ENCODE measurements at places on chromosomes 7 and 10. TPM values are rescaled to one million over a fixed set of nuclear protein-coding genes. Genes with fewer than 3 reads are reported as not detected.

Gene H2BK1
- total RNA-seq: 6.9 TPM

Gene ADRA2A
- not detected for total RNA-seq

Gene PWWP2B
- 9.4 TPM for total RNA-seq

Gene NUTM2D
- 4.9 TPM for total RNA-seq

Gene NPTX2
- not detected for total RNA-seq

Gene ATG9B
- 29.3 TPM for total RNA-seq

Gene COL1A2
- not detected for total RNA-seq

Gene ZWINT
- total RNA-seq: 2.2 TPM

Gene VDAC2
- 79.0 TPM for total RNA-seq

Gene ATP6V0A4
- not detected for total RNA-seq

Gene SEPHS1
- total RNA-seq: 27.2 TPM

Gene LRGUK
- 0.55 TPM for total RNA-seq

Gene CC2D2B
- total RNA-seq: not detected

Gene TRIM50
- not detected for total RNA-seq

Gene FZD8
- 1.2 TPM for total RNA-seq

GRCh38 chr10:108521827-108522492 lies 1357.5 kb upstream of the SORCS1 start:
- H3K4me3 ChIP-seq: no peak overlapping the region
- no peaks in the 10 kb centered on the region for H3K4me1 ChIP-seq
- H3K27ac ChIP-seq: no peak overlapping the region
- DNase-seq: no peak

GRCh38 chr7:32892521-32893206 lies 1.1 kb upstream of the KBTBD2 start:
- H3K27ac ChIP-seq: peak overlapping the region; percentile 99

GRCh38 chr10:55747244-55747643 lies 613.8 kb downstream of the ZWINT start:
- H3K4me3 ChIP-seq: no peak overlapping the region
- H3K36me3 ChIP-seq: no peaks in the 10 kb centered on the region
- no peak overlapping the region for H3K27ac ChIP-seq
- H3K27me3 ChIP-seq: no peaks in the 10 kb centered on the region

DNA sequence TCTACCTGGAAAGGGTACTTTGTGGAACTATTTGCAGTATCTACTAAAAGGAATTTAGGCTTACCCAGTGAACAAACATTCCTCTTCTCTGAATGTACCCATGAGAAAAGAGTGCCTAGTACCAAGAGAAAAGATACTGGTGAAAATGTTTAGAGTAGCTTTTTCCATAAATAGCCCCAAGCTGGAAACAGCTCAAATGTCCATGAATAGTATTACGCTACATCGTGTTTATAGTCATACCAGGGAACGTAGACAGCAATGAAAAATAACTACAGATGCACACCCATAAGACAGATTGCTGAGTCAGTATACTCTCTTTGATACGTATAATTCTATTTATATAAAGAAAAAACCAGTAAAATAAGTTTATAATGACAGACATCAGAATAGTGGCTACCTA lies 285.9 kb downstream of the KLF6 start:
- no peak overlapping the region for H3K27ac ChIP-seq
- H3K27me3 ChIP-seq: no peaks in the 10 kb centered on the region
- DNase-seq: no peak
- H3K36me3 ChIP-seq: no peaks in the 10 kb centered on the region
- H3K4me1 ChIP-seq: no peaks in the 10 kb centered on the region
- no peak overlapping the region for H3K4me3 ChIP-seq

- no peaks in the 10 kb centered on the region for H3K4me1 ChIP-seq
- H3K27ac ChIP-seq: no peak overlapping the region
- H3K36me3 ChIP-seq: no peaks in the 10 kb centered on the region
- H3K4me3 ChIP-seq: no peak overlapping the region
- H3K27me3 ChIP-seq: no peaks in the 10 kb centered on the region
- no peak for DNase-seq
Measured at GRCh38 chr10:25078658-25079431, 62.4 kb downstream of the THNSL1 start.

- no peaks in the 10 kb centered on the region for H3K36me3 ChIP-seq
- H3K27ac ChIP-seq: no peak overlapping the region
- no peaks in the 10 kb centered on the region for H3K4me1 ChIP-seq
- no peak for DNase-seq
- no peak overlapping the region for H3K4me3 ChIP-seq
Measured at GRCh38 chr7:7519528-7519927, 16.1 kb downstream of the COL28A1 start.

DNA sequence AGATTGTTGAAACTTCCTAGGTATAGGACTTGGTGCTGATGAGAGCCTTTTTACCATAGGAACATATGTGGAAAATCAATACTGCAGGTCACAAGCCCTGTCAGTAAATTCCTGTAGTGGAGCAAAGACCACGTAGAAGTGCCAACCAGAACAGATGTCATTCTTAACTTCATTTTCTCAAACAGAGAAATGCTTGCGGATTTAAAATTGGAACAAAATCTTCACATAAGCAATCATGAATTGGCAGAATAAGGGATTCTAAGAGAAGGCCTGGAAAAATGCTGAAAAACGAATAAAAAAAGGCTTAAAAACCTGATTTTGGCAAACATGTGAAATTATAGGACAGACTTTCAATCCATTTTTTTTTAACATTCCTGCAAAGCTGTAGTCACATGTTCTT lies 80.8 kb upstream of the SMIM30 start:
- H3K4me3 ChIP-seq: no peak overlapping the region
- H3K4me1 ChIP-seq: no peaks in the 10 kb centered on the region
- no peak for DNase-seq
- H3K27ac ChIP-seq: no peak overlapping the region
- H3K27me3 ChIP-seq: no peaks in the 10 kb centered on the region

GRCh38 chr10:79188154-79188965 lies 119.6 kb downstream of the ZMIZ1 start:
- H3K27me3 ChIP-seq: no peaks in the 10 kb centered on the region
- no peaks in the 10 kb centered on the region for H3K4me1 ChIP-seq
- no peak overlapping the region for H3K27ac ChIP-seq
- no peak for DNase-seq
- H3K36me3 ChIP-seq: no peaks in the 10 kb centered on the region
- H3K4me3 ChIP-seq: no peak overlapping the region

DNA sequence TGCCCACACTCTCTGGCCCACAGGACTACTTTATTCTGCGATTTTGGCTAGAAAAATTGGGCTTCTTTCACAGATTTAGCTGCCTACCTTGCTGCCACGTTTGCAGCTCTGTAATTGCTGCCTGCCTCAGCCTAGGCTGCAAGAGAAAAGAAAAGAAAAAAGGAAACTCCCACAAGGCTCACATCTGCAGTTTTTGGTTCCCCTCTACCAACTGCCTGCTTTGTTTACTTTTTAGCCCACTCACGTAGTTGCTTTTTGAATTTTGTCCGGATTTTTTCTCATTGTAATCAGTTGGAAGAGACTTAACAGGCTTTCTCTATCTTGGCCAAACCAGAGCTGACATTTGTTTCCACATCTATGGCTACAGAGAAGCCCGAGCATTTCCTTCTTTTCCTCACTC lies 24.3 kb downstream of the SUN3 start:
- no peak for DNase-seq
- H3K27me3 ChIP-seq: no peaks in the 10 kb centered on the region
- H3K4me3 ChIP-seq: no peak overlapping the region

DNA sequence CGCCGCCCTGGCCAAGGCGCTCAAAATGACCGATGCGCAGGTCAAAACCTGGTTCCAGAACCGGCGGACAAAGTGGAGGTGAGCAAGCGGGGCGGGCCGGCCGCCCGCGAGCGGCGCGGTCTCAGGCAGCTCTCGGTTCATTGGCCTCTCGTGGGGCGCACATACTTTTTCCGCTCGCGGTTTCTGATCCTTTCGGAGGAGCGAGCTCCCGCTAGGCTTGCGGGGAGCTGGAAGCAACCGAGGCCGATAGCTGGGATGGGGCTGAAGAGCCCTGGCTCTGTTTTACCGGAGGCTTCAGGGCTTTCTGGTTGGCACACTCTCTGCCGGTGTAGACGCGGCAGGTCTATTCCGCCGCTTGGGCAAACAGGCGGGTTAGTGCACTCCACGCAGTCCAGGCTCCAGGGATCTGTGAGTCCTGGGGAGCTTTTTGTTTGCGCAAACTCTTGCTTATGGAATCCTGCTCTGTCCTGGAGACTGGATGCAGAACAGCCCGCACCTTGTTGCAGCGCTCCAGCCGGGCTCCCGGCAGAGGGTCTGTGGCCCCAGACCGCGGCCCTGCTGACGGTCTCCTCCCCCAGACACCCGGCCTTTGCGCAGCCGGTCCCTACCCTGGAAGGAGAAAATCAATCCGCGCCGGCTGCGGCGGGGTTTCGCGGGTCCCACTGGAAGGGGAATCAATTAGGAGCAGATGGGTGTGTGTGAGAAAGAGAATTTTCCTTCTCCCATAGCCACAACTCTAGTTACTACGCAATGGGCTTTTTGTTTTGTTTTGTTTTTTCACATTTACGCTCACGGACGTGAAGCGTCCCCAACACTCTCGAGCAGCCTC lies 3.4 kb downstream of the TLX1 start:
- H3K27me3 ChIP-seq: peaks cover 57% of the 10 kb centered on the region
- H3K27ac ChIP-seq: no peak overlapping the region
- no peak overlapping the region for H3K4me3 ChIP-seq
- peaks cover 39% of the 10 kb centered on the region for H3K4me1 ChIP-seq

DNA sequence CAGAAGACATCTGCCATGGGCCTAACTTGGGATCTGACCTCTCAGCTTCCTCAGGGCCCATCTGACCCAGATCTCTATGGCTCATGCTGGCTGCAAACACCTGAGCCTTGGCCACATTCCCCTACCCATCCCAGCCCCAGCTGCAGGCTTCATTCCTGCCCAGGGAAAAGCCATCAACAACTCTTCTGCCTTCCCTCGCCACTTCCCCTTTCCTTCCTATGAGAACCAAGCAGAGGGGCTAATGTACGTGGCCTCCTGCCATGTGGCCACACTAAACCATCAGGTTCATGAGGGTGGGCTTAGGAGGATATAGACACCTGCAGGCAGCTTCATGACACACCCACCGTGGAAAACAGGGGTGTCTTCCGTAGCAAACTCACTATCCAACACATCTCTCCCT lies 312.2 kb downstream of the GALNT17 start:
- no peak for DNase-seq
- no peaks in the 10 kb centered on the region for H3K4me1 ChIP-seq
- H3K27ac ChIP-seq: no peak overlapping the region
- no peak overlapping the region for H3K4me3 ChIP-seq
- H3K36me3 ChIP-seq: no peaks in the 10 kb centered on the region

GRCh38 chr10:101536800-101537199 lies 51.3 kb downstream of the POLL start:
- H3K4me1 ChIP-seq: no peaks in the 10 kb centered on the region
- DNase-seq: peak; percentile 19
- no peak overlapping the region for H3K27ac ChIP-seq
- H3K36me3 ChIP-seq: peaks cover 5% of the 10 kb centered on the region

- DNase-seq: no peak
- peaks cover 7% of the 10 kb centered on the region for H3K27me3 ChIP-seq
Measured at GRCh38 chr10:121597504-121598262, 561 bp downstream of the FGFR2 start.

GRCh38 chr10:21985541-21985940 lies 18.0 kb downstream of the DNAJC1 start:
- no peaks in the 10 kb centered on the region for H3K36me3 ChIP-seq
- no peak for DNase-seq
- H3K27me3 ChIP-seq: no peaks in the 10 kb centered on the region
- H3K4me3 ChIP-seq: no peak overlapping the region
- H3K4me1 ChIP-seq: peaks cover 5% of the 10 kb centered on the region

- H3K4me3 ChIP-seq: no peak overlapping the region
- DNase-seq: peak; percentile 21
- H3K27ac ChIP-seq: no peak overlapping the region
- H3K36me3 ChIP-seq: no peaks in the 10 kb centered on the region
- no peaks in the 10 kb centered on the region for H3K4me1 ChIP-seq
- no peaks in the 10 kb centered on the region for H3K27me3 ChIP-seq
Measured at GRCh38 chr7:112495810-112496462, 15.1 kb downstream of the LSMEM1 start.

DNA sequence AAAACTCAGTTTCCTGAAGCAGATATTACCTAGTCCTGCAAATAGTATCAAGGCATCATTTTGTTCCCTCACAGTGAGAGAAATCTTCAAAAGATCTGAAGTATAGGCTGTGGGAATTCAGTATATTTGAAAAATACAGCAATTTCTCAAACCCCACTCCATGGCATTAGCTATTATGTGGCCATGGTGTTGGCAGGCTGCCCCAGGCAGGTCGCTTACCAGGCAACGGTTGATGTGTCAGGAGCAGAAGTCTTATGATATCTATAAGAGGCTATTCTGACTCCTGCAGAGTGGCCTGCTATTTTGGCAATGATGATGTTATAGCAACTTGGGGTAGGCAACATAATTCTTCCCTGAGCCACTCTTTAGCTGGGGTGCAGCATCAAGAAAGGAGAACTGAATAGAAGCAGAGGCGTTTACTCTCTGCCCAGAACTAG lies 187.9 kb downstream of the PLXDC2 start:
- H3K36me3 ChIP-seq: no peaks in the 10 kb centered on the region
- no peak overlapping the region for H3K27ac ChIP-seq
- H3K4me3 ChIP-seq: no peak overlapping the region
- DNase-seq: no peak
- H3K27me3 ChIP-seq: no peaks in the 10 kb centered on the region

- no peak overlapping the region for H3K27ac ChIP-seq
- no peaks in the 10 kb centered on the region for H3K4me1 ChIP-seq
- H3K27me3 ChIP-seq: no peaks in the 10 kb centered on the region
- DNase-seq: no peak
Measured at GRCh38 chr7:37119296-37119860, 329.3 kb downstream of the ELMO1 start.

GRCh38 chr10:11884706-11885423 lies 61.7 kb downstream of the PROSER2 start:
- no peak for DNase-seq
- H3K4me1 ChIP-seq: peaks cover 12% of the 10 kb centered on the region
- no peak overlapping the region for H3K4me3 ChIP-seq
- H3K27me3 ChIP-seq: no peaks in the 10 kb centered on the region
- no peaks in the 10 kb centered on the region for H3K36me3 ChIP-seq

DNA sequence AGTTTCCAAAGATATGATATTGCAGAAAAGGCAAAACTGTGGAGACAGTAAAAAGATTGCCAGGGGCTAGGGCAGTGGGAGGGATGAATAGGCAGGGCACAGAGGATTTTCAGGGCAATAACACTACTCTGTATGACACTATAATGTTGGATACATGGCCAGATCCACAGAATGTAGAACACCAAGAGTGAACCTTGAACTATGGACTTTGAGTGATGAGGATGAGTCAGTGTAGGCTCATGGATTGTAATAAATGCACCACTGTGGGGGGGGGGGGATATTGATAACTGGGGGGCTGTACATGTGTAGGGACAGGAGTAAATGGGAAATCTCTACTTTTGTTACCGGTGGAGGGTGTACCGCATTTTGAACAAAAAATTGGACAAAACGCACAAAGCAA lies 77.4 kb downstream of the ALOX5 start:
- H3K27me3 ChIP-seq: no peaks in the 10 kb centered on the region
- no peak overlapping the region for H3K27ac ChIP-seq
- H3K4me1 ChIP-seq: peaks cover 14% of the 10 kb centered on the region

GRCh38 chr10:3451516-3452172 lies 279.1 kb upstream of the PITRM1 start:
- H3K4me3 ChIP-seq: no peak overlapping the region
- H3K27ac ChIP-seq: no peak overlapping the region
- H3K4me1 ChIP-seq: peaks cover 10% of the 10 kb centered on the region
- H3K36me3 ChIP-seq: no peaks in the 10 kb centered on the region

GRCh38 chr10:128865436-128866195 lies 601.4 kb upstream of the MGMT start:
- H3K36me3 ChIP-seq: no peaks in the 10 kb centered on the region
- no peaks in the 10 kb centered on the region for H3K27me3 ChIP-seq
- no peaks in the 10 kb centered on the region for H3K4me1 ChIP-seq
- no peak for DNase-seq
